ENCODE measurements at places on chromosomes 4 and X.
A peak's percentile ranks its signal among the peaks of the same experiment; 100 is the strongest.

DNA sequence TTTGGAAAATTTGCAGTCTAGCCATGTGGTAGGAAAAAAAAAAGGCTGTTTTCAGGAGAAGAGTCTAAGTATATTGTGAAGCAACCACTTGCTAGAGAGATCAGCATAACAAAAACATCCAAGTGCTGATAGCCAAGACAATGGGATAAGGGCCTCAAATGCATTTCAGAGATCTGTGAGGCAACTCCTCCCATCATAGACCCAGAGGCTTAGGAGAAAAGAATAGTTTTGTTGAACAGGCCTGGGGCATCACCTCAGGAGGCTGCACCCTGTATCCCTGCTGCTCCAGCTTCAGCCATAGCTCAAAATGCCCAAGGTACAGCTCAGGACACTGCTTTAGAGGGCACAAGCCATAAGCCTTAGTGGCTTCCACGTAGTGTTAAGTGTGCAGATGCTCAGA is 13.6 kb upstream of the GPR174 start:
- no peak for DNase-seq

DNA sequence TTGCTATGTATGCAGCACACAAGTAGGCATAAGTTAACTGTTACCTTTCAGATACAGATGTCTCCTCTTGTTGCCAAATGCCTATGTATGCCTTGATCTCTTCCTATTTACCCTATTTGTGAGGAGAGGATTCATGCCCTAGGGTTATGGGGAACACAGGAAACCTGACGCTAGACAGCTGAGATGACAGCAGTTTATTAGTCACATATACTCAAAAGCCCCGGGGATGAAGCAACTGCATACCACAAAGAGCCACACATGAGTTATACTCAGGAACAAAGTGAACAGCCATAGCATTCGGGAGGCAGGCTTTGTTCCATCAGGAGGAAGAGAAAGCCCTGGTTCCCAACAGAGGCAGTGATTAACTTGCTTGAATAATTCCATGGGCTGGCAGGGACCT is 1011.7 kb upstream of the PCDH7 start:
- no peak for DNase-seq

DNA sequence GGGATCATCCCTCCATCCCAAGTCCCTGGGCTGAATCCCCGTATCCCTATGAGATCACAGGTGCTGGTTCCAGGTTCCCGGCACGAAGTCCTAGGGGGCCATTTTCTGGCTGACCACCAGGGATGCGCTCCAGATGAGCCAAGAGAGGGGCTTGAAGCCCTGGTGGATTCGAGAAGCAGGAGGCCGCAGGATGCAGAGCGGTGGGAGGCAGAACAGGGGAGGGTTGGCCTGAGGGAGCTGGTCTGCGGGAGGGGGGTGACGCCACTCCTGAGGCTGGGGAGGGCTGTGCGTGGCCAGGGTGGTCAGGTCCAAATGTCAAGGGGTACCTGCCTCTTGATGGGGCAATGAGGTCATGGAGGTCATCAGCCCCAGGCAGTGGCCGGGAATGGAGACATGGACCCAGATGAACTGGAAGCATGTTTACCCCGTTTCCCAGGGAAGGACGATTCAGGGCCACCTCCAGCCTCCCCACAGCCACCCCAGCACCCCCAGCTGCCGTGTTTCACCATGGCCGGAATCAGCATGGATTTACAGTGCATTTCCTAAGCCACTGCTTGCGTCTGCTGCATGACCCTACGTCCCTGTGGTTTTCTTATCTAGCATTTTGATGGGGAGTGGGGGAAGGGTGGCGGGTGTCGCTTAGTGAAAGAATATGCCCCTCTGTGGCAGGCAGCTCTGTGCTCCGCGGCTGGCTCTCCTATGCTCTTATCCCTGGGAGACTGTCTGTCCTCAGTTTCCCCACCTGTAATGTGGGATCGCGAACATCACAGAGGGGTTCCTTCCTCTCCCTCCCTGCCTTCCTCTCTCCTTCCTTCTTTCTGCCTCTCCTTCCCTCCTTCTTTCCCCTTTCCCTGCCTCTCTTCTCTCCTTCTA is 17.0 kb upstream of the HTRA3 start:
- no peak for DNase-seq

- peak; percentile 67 for DNase-seq
These were observed 146.7 kb upstream of the PSAPL1 start for GRCh38 chr4:7581477-7581876.

GRCh38 chr4:102578819-102579218 is 77.7 kb downstream of the NFKB1 start:
- no peak for DNase-seq

GRCh38 chr4:87092389-87093141 is 127.9 kb downstream of the KLHL8 start:
- peak; percentile 59 for DNase-seq

GRCh38 chrX:141642979-141643378 is 53.5 kb downstream of the SPANXA2 start:
- peak; percentile 12 for DNase-seq

DNA sequence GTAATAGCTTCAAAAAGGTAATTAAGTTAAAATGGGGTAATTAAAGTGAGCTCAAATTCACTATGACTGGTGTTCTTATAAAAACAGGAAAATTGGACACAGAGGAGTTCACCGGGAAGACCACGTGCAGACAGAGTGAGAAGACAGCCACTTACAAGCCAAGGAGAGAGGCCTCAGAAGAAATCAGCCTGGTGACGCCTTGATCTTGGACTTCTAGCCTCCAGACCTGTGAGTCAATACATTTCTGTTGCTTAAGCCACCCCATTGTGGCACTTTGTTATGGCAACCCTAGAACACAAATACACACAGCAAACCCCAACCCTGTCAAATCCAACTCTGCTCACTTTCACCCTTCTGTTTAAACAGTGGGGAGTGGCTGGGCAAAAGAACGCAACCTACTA is 4.1 kb upstream of the CD38 start:
- DNase-seq: no peak

GRCh38 chrX:108171671-108172070 is 80.1 kb downstream of the ATG4A start:
- no peak for DNase-seq

DNA sequence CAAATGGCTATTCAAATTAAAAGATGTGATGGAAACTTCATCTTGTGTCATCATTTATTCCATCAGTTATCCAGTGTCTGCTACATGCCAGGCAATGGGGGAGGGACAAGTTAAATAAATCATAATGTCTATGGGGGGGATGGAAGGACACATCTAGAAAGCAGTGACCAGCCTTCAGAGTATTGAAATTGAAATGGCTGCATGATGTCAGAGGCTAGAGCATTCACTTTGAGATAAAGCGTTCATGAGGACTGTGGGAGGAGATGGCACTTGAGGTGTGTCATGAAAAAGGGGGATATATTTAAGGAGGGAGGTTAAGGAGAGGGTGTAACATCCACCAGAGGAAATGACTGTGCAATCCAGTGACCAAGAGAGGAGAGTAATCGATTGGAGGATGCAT is 50.6 kb downstream of the SLIT2 start:
- DNase-seq: no peak

- no peak for DNase-seq
These were observed 15.2 kb upstream of the SCOC start for GRCh38 chr4:140358281-140358680.

- no peak for DNase-seq
These were observed 289.0 kb upstream of the ADGRL3 start for GRCh38 chr4:60911127-60911526.

- no peak for DNase-seq
These were observed 11.4 kb upstream of the TAPT1 start for GRCh38 chr4:16237715-16238114.

DNA sequence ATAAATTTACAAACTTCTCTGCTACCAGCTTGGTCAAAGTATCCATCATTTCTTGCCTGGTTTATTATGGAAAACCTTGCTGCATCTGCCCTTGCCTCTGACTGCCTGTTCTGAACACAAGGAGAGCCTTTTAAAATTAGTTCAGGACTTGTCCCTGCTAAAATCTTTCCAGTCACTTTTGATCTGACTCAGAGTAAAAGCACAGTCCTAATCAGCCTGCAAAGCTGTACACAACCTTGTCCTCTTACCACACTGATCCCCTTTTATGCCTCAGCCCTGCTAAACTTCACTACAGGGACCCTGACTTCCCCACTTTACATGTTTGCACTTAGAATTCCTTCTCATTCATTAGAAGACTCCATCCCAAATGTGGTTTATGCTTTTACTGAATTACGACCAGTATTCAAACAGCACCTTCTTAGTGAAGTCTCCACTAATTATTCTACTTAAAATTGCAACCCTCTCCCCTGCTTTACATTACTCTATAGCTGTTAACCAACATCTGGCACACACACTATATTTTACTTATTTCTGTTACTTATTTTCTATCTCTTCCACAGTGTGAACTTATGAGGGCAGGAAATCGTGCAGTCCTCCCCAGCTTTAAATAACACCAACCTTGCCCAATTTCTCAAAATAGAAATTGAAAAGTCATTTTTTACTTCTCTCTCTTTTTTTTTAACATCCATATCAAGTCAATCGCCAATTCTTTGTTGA is 6.3 kb downstream of the GABRA4 start:
- DNase-seq: no peak

GRCh38 chr4:6625256-6625655 is 15.2 kb upstream of the MRFAP1 start:
- no peak for DNase-seq

GRCh38 chrX:36443007-36443406 is 523.5 kb downstream of the CFAP47 start:
- no peak for DNase-seq

- DNase-seq: no peak
These were observed 1253.0 kb upstream of the PCDH7 start for GRCh38 chr4:29467044-29467717.

GRCh38 chr4:145176641-145177432 is 3.6 kb downstream of the OTUD4 start:
- no peak for DNase-seq

DNA sequence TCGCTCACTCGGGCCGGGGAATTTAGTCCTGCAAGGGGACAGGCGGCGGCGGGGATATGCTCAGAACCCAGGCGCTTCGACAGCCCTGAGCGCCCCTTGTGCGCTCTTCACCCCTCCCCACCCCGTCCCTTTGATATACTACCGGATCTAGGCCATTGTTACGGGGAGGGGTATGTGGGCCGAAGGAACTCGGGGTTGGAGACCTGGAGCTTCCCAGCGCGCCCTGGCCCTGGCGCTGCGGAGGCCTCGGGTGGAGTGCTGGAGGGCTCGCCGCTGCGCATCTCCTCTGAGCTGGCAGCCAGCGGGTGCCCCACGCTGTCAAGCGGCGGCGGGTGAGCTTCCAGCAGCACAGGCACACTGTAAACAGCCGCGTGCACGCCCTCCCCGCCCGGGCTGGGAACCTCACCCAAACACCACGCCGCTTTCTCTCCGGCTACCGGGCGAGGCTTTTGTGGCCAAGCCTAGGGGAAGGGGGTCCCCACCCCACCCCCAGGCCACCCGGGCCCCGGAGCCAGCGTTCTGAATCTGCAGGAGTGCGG is 54.5 kb upstream of the BCOR start:
- DNase-seq: no peak

DNA sequence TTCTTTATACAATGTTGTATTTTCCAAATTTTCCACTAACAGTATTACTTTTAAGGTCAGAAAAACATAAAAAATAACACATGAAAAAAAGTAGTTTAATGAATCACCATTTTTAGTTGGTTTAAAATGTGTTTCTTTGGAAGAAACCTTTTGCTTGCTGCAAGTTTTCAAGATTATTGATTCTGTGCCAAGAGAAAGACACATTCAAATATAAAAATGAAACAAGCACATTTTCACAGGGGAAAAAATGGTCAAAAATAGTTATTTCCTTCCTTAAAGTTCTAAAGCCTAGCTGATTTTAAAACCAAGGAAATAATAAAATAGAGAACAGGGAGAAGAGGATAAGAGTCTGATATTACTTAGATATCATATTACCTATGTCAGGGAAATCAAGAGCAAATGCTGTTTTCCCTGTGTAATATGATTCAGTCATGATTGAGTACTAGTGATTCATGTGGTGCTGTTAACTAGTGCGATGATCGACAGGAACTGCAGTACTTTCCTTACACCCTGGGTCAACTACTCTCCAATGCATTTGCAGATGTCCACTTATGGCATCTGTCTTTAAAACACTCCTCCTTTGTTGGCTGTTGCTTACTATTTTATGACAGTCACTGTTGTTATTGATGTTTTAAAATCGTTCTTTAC is 103.8 kb downstream of the CAMK2D start:
- DNase-seq: no peak

DNA sequence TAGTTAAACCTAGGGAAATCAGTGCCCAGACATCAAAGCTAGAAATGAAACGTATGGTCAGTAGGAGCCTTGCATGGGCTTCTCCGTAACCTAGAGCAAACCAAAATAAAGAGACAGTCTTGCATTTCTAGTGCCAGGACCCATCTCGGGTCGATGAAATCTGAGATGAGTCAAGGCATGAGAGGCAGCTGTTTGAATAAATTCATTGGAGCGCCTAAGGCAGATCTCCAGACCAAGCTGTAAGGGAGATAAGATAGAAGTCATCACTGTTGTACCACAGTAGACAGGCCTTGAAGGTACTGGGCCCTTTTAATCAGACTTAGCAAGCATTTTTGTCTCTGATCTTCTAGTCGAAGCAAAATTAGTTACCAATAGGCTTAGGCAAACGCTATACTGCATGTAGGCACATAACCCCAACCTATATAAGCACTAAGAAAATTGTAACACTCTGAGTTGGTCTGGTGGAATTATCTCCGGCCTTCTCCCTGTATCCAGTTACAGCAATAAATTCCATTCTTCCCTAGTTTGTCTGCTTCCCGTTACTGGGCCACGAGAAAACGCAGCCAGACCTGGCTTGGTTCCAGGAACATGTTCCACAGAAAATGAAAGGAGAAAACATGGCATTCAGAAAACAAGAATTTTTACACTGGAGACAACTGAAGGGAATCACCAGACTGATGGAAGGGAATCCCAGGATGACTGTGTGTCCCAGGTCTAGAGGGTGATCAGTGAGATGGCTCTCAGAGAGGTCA is 21.1 kb upstream of the PAPSS1 start:
- DNase-seq: no peak

GRCh38 chr4:150212927-150213326 is 134.7 kb downstream of the DCLK2 start:
- no peak for DNase-seq

- DNase-seq: no peak
These were observed 95.4 kb downstream of the GRIA2 start for GRCh38 chr4:157315968-157316367.

DNA sequence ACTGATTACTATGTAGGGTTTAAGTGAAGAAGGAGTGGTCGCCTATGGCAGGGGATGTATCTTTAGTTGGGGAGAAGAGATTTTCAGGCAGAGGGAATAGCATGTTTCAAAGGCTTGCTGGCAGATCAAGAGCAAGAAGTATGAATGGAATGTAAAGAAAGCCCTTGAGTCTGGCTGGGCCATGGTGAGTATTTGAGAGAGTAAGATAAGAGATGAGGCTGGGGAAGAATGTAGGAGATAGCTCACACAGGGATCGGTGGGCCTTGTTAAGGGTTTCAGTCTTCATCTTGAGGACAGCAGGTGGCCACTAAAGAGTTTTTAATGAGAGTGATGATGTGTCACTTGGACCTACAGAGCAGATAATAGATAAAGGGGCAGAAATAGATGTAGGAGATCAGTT is 319.1 kb upstream of the RPS6KA3 start:
- no peak for DNase-seq
